ENCODE measurements at places on chromosomes 4 and X.

DNA sequence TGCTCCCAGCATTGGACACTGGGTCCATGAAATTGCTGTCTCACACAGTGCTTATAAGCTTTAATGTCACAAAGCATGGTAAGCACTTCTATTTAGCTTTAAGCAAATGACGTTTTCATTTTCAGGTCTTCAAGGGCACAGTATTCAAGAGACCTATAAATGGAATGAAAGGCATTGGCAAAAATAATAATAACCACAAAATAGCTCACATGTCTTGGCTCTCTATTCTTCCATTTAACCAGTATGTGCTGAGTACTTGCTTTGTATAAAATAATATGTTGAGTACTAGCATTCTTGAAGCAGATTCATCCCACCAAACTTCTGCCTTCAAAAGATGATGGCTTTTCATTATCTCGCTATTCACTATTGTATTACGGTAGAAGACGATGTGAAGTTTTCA lies 203.0 kb downstream of the ADAMTS3 start:
- DNase-seq: no peak

- DNase-seq: no peak
Measured at GRCh38 chr4:56874923-56875322, 32.8 kb upstream of the REST start.

DNA sequence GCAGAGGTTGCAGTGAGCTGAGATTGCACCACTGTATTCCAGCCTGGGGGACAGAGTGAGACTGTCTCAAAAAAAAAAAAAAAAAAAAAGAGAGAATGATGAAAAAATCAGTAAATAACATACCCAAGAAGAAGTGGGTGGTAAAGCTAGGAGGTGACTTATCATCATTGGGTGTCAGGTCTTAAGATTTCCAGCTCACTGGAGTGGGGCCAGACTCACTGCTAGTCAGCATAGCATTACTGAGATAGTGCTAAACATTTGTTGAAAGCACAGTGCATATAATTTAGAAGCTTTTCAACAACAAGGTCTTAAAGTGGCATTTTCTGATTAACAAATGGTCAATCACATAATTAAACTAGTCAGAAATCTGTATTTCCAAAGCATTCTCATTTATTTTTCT lies 221.8 kb upstream of the GYPA start:
- no peak for DNase-seq

GRCh38 chrX:123331859-123332258 lies 147.8 kb downstream of the GRIA3 start:
- DNase-seq: no peak

DNA sequence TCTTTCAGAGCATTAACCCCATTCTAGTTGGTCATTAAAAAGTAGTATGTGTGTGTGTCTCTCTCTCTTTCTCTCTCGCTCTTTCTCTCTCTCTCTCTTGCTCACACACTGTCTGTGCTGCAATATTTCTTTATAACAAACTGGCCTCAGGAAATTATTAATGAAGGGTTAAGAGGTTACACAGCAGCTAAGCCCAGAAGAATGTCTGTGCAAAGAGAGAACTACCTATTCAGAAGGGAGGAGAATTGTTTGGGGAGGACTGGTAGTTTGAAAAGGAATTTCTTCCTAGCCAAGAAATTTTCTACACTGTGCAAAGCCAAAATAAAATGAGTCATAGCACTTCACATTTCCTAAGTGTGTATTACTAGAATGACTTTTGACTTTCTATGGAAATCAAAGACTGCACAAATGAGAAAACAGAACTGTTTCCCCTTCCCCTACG lies 22.2 kb downstream of the PDGFC start:
- DNase-seq: no peak

- no peak for DNase-seq
Measured at GRCh38 chrX:130083656-130084382, 26.5 kb downstream of the ELF4 start.

- no peak for DNase-seq
Measured at GRCh38 chr4:1019729-1020470, 8.5 kb downstream of the FGFRL1 start.

DNA sequence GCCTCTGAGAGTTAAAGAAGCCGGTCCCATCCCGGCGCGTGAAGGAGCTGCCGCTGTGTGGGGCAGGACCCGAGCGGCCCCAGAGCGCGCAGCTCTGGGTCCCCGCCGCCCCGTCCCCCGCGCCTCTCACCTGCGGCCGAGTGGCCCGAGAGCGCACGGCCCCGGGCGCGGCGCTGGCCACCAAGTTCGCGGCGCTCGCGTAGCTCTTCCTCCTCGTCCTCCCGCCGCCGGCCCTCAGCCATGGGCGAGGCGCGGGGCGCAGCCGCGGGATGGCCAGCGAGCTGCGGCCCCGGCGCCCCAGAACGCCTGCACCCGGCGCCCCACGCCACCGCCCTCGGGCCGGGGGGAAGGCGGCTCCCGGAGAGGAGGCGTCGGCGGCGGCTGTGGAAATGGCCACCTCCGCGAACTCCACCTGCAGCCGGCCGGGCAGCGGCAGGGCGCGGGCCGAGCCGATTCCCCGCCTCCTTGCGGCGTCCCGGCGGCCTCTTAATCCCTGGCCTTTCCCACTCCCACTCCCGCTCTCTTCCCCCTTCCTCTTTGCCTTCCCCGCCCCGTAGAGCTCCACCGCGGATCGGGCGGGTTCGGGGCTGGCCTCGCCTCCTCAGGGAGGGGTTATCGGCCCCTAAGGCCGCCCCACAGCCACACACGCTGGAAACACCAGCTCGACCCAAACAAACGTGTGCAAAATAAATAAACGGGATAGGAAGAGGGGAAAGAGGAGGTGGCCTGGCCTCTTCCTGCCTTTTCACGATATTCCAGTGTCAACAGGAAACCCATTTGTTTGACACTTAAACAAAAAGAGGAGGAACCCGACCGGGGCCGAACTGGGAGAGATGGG lies at the start of gene SH3D19:
Gene SH3D19, minus strand, starts transcription at position 495 of the 838 bp plus-strand sequence. Its CDS starts 253 bp downstream, at position 242.
- peak; percentile 17 for DNase-seq

DNA sequence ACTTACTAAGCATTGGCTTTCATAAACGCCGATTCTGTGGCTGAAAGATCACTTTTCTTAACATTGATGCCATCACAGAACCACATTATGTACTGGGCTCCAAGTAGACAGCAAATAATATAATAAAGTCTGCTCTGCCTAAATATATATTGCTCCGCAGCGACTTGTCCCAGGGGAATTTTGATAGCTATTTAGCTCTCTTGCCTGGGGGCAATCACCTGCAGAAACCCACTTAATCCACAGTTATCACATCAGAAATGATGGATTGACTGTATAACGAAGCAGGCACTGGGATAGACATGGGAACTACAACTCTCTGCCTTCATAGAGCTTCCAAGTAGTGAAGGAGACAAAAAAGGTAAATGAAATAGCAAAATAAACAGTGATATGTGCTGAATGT lies 48.0 kb upstream of the MYOZ2 start:
- DNase-seq: no peak

DNA sequence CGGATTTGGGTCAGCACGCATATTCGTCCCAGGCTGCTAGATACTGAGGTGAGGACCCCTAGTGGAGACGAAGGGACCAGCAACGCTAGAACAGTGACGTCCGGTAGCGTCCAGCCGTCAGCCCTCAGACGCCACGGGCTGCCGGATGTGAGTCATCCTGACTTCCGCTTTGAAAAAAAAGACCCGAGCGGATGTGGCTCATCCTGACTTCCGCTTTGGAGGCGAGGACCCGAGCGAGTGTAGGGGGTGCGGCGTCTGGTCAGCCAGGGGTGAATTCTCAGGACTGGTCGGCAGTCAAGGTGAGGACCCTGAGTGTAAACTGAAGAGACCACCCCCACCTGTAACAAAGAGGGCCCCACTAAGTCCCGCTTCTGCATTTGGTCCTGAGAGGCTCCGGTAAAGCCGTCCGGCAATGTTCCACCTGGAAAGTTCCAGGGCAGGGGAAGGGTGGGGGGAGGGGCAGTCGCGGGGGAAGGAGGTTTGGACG lies at the start of gene MAGEB2:
Gene MAGEB2, plus strand, starts transcription at position 207 of the 487 bp plus-strand sequence. CDS start 3,018 bp downstream, outside the sequence.
- DNase-seq: no peak

DNA sequence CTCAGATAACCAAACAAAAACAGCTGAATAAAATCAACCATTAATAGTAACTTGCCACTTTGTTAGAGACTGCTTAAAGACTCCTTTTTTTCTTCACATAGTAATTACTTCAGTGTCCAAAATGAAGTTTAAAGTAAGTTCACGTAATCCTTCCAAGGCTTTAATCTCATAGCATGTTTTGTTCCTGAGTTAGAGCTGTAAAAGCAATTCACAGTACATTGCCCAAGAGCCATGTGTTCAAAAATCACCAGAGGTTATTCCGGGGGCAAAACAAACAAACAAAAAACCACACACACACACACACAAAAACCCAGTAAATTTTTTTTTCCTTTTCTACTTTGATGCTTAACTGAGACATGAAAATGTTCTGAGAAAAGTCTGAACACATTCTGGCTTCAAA lies 6.1 kb downstream of the GPR82 start:
- no peak for DNase-seq

DNA sequence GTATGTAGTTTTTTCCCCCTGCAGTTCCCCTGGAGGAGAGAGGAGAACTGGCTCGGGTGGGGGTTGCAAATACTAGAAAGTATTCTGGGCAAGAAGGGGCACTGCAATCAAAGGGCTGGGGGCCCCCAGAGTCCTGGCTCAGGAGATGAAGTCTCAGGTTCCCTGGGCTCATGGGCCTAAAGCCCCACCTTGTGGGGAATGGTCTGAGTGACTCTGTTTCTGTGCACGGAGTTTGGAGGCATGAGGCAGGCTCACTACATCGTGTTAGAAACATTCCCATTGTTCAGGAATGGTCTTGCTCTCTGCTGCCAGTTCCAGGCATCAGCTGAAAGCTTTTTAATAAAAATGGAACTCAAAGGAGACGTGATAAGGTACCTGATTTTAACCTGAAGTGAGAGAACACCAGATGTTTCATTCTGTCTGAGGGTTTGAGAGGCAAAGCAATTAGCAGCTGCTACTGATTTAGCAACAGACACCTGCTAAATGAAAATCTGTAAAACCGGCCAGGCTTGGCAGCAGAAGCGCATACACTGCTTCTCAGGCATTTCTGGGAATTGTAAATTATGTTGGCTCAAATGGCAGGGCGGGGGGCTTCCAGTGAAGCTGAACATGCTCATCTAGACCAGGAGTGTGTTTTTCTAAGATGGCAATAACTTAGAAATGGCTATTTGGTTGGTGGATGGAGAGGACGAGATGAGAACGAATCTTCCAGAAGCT lies 122.7 kb downstream of the TMEM164 start:
- no peak for DNase-seq

GRCh38 chrX:119402588-119402987 lies 3.5 kb downstream of the SLC25A43 start:
- DNase-seq: no peak

DNA sequence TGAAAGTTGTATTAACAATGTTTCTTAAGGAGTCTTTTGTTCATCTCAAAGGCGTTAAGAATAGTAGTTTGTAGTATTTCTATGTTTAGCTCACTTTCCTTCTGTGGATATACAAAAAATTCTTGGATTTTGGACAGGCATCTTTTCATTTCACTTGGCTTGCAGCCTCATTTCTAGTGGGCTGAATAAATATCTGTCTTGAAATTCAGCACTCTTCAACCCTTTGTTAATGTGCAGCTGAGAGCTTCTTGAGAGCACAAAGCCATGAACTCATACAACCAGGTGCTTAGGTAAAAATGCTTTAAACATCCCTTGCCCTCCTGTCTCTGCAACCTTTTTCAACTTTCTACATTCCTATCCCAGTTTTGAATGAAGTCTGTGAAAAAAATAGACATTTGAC lies 1003.2 kb downstream of the C4orf33 start:
- DNase-seq: no peak

- no peak for DNase-seq
Measured at GRCh38 chrX:10513974-10514373, 106.4 kb downstream of the MID1 start.

GRCh38 chr4:62119195-62119594 lies 919.1 kb downstream of the ADGRL3 start:
- no peak for DNase-seq

GRCh38 chr4:9943761-9944160 lies 77.5 kb downstream of the SLC2A9 start:
- DNase-seq: no peak

DNA sequence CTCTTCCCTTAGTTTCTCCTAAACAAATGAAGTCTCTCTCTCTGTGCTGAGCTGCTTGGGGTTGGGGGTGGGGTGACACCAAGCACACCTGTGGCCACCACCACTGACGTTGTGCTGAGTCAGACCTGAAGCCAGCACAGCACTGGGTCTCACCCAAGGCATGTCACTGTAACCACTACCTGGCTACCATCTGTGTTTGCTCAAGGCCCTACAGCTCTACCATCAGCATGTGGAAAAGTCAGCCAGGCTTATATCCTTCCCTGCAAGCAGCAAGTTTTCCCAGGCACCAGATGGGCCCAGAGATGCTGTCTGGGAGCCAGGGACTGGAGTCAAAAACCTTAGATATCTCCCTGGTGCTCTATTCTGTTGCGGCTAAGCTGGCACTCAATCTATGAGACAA lies 6.9 kb downstream of the CXCL10 start:
- DNase-seq: peak; percentile 42

DNA sequence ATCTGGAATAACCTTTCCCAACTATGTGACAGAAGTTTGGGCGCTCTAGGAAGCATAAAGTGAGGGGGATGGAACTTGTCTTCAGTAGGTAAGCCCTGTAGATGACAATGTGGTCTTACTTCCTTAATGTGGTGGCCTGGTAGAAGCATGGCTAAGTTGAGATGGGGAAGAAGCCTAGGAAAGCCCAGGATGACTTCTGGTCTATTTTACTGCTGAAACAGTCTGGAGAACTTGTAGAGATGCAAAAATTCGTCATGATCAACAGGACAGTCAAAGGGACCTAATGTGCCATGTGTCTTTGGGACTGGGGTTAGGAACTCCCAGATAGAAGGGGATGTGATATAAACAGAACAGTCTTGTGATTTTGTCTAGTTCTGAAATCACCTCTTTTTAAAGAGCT lies 40.8 kb downstream of the CCNG2 start:
- no peak for DNase-seq

GRCh38 chr4:19684084-19684483 lies 567.6 kb upstream of the SLIT2 start:
- DNase-seq: no peak

DNA sequence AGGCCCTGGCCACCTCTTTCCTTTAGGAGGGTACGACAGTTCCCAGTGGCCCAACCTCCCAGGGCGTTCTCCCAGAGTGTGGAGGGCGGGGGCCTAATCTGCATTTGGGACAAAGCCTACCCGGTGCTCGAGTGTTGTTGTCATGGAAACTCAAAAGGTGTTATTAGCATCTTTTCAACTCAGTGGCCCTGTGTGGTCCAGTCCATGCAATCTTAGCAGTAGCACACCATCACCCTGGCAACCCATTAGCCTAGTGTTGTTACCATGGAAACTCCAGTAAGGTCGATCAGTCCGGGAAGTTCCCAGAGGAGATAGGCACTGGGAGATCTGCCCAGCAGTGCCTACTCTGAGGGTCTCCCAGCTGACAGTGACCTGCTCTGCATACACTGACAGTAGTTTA lies 20.2 kb downstream of the APLN start:
- no peak for DNase-seq

DNA sequence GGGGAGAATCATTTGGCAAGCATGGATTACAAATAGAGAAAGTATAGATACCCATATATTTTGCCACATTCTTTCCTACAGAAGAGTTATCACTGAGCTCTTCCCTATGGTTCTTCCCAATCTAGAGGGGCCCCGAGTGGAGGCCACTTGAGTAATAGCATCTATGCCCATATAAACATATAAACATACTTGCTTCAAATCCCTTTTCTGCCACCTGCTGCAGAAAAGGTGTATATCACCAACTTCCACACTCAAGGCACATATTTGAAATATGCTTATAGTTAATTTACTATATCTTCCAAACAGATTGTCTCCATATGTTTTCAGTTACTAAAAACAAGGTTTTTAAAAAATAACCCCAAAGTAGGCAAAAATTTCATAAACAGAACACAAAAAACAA lies 642.8 kb upstream of the DIPK2B start:
- no peak for DNase-seq
